NCI-H1694 treated with DMSO at 0.1 percent for 48 hours (cell line): ENCODE measurements at places on chromosomes 3 and 15.
A peak's percentile ranks its signal among the peaks of the same experiment; 100 is the strongest.

- no peak for DNase-seq
These were observed 224.0 kb upstream of the ARHGEF26 start for GRCh38 chr3:153897025-153897723.

- DNase-seq, result no peak
These were observed 41.1 kb downstream of the MFSD1 start for GRCh38 chr3:158842976-158843375.

DNA sequence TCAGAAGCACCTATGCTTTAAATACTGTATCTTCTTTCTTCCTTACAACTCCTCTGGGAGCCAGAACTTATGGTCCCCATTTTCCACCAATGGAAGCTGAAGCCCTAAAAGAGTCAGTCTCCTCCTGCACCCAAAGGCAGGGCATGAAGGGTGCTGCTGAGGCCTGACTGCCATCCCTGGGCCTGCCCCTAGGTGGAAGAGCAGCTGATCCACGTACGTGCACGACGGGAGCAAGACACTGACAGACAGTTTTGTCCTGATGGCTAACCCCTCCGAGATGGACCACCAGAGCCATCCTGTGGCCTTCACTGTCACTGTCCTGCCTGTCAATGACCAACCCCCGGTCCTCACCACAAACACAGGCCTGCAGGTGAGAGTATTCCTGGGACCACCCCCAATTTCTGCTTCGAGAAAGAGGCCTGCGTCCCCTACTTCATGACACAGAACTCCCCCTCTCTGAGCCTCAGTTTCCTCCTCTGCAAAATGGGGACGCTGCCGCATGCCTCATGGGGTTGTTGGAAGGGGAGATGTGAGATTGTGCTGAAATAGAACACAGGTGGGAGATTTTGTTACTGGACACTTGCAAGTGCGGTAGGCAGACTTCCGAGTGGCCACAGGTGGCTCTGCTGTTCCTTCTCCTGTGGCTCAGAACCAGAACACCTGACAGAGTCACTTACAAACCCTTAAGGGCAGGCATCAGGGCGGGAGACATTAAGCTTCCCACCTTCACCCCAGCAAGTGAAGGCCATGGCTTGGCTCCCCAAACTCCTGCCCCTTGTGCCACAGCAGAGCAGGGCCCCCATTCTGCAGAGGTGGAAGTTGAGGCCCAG, 175.4 kb downstream of the TBC1D2B start:
- DNase-seq, result no peak

DNA sequence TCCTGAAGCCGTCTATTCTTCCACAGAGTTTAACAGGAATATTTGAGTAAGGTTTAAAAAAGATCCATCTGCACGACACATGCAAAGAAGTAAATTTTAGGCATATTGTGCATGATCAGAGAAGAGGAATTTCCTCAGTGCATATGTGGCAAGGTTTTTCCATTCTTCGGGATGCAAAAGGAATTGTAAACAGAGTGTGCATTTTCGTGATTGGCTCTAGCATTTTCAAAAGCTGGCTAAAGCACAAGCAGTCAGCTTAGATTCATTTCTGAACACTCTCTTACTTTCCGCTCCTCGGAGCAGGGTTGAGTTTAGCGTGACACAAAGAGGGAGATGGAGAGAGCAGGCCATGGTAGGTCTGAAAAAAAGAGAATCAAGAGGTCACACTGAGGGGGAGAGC, 128.2 kb downstream of the ADAMTS9 start:
- no peak for DNase-seq

DNA sequence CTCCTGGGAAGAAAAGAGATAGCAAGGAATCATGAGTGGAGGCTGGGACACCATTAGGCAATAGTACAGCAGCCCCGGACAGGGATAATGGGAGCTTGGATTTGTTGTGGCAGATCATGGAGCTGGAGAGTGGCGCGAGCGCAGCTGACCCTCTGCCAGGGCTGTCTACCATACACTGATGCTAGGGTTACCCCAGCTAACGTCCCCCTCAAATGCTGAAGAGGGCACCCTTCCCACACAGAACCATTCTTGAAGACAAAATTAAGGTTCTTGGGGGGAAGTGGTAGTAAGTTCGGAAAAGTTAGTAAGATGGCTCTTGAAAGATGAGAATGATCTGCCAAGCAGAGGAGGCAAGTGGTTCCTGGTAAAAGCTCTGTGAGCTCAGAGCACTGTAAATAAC, 61.1 kb downstream of the ST3GAL6 start:
- DNase-seq, result no peak

DNA sequence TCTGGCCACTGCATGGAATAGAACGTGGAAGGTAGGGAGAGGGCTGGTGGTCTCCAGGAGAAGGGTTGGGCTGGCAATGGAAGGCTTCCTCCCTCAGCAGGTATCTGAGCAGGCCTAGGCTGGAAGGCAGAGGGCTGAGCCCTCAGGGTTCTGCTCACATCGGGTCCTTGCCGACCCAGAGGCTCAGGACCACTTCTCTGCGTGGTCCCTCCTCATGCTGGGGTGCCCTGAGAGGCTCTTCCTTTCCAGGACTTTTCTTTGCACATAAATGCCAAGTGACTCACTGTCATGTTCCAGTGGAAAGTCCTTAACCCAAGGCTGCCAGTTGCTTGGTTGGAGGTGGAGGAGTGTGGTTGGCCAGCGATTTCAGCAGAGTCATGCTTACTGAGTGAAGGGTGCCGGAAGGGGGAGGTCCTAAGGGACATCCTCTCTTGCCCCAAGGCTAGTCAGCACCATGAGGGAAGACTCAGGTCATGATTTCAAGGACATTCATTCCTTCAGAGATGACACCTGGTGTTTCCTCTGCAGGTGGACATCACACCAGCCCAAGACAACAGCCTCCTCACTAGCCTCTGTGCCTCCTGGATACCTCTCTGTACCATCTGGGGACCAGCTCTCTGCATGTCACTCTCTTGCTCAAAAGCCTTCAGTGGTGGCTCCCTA, 8.2 kb downstream of the SLC6A6 start:
- no peak for DNase-seq

DNA sequence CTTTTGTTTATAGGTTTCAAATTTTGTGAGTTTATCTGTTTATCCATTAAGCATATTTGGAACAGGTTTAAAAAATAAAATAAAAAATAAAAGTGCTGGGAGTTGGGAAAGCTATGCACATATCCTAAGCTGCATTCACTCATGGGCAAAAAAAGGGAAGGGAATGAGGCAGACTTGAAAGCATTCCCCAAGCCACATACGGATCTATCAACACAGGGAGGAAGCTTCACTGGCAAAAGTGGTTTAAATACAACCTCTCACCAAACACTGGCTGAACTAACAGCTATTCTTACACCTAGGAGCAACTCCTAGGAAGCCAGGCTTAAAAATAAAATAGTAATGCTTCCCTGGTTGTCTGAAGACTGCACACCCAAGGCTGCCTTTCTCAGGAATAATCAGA, 101.2 kb downstream of the PCCB start:
- no peak for DNase-seq

GRCh38 chr3:190265126-190265525, 57.1 kb downstream of the CLDN1 start:
- no peak for DNase-seq

DNA sequence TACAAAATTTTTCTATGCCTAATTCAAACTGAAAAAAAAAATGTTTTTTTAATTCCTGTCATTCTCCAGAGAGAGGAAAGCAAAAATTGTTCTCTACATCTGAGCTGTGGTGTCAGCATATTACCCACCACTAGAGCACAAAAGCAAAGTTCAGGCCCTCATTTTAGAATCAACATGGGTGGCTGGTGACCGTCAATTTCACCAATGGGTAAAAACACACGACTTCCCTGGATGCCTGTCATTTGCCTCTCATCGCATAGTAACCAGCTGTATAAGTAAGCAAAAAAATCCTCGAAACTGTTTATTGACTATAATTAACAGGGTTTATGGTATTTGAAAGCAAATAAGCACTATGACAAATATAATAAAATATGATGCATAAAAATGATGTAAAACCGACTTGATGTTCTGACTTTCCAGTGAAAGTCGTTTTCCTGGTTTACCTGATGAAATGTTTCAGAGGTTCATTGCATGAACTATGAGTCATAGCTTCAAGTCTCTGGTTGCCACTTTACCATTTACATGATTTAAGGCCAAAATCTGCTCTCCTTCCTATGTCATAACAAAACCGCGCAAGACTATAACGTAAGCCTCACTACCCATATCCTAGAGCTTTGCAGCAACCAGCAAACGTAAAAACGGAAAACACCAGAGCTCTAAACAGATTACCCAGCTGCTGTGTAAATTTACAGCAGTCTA, 60.5 kb downstream of the THBS1 start:
- DNase-seq, result no peak

DNA sequence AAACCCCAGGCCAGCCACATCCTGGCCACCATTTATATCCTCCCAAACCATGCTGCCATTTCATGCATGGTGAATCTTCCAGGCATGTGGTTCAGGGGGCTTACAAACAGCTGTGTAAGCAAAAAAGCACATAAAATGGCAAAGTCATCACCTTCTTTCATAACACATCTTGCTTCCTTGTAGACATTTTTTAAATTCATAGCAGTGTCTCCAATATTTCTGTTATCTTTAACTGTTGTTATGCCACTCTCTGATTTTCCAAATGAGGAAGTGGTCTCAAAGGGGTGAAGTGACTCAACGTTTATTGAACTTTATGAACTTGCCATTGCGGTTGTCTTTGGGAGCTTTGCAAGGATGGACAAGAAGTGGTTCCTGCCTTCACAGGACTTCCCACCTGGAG, 264.4 kb downstream of the MEX3B start:
- no peak for DNase-seq

GRCh38 chr15:41992803-41993190, 20.4 kb upstream of the EHD4 start:
- no peak for DNase-seq

DNA sequence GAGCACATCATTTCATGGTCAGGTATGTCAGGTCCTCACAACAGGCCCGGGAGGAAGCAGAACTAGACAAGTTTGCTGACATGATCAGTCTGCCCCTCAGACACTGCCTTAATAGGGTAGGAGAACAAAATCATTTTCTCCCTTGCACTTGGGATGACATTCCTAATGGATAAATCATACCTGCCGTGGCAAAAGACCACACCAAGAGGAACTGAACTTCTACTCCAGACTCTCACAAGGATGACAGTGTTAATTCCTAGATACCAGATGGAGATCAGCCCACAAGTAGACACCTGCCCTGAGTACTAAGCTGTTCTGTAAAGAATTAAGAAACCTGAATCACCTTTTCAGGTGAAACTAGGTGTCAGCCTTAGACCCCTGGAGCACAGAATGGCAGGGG, 19.5 kb downstream of the SIAH2 start:
- DNase-seq, result no peak

DNA sequence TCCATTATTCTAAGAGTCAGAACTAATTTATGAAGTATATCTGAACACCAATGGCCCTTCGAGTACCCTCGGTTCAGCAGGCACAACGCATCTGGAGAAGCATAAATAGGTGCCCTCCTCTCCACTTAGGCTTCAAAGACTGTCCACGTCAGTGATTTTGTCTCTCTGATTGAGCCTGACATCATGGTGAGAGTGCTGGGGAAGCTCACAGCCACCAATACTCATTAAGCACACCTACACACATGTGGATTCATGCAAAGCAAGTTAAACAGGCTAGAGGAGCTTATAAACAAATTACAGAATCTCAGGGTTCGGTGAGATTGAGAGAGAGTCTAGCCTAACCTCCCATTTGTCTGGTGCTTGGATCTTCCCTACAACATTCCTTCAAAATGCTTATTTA, 3.6 kb downstream of the CLDN1 start:
- no peak for DNase-seq

- DNase-seq, result peak; percentile 94
These were observed 749 bp downstream of the RSRC1 start for GRCh38 chr3:158110658-158111018.

- DNase-seq, result no peak
These were observed 184.8 kb downstream of the SHQ1 start for GRCh38 chr3:72663429-72663828.

DNA sequence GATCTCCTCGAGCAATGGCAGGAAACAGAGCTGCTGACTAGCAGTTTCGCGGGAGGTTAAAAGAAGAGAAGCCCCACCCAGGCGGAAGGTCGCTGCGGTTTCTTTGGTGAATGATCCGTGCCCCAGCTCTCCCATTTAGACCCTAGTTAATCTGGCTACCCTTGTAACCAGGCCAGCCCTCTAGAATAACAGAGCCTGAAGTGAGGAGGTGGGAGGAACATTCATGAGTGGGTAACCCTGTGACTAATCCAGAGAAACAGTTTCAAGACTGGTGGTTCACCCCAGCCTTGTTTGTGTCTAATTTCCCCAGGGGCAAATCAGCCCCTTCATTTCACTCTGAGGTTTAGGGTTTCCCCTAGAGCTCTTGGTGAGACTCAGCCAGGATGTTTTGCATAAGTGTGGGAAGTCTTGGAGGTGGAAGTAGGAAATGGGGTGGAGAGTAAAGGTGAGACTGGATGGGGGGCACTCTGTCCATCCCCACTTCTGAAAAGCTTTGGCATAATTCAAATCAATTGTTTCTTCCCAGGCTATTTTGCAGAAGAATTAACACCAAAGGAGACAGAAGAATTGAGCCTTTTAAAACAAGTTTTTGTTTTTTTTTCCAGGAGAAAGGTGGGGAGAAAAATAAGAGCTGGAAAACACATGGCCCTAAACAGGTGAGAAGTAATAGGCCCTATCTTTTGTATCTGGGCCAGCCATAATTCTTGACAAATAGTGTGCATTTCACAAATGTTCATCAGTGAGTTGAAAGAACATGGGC, 303.1 kb downstream of the RPLP1 start:
- DNase-seq, result no peak

- no peak for DNase-seq
These were observed 24.3 kb upstream of the DENND4A start for GRCh38 chr15:65816441-65816840.

- peak; percentile 87 for DNase-seq
These were observed 1.0 kb upstream of the ATP2C1 start for GRCh38 chr3:130892759-130893375.
